ENCODE measurements at places on chromosomes 5 and 9.
A peak's percentile ranks its signal among the peaks of the same experiment; 100 is the strongest.

DNA sequence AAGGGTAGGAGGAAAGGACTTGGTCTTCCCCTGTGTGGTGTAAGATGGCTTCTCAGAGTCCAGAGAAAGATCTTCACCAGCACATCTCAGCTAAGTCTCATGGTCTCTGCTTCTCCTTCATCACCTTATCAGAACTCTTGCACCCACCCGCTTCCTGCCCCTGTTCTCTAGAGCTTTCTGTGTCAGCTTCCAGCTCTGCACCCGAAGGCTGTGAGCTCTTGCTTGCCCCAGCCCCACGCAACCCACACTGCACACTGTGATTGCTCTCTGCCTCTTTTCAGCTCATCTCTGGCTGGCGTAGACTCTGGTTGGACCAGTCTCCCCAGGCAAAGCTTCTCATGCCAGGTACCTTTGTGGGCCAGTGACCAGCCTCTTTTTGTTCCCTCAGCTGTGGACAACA is 93.2 kb upstream of the RAPGEF1 start:
- no peak for DNase-seq

- no peak for DNase-seq
Observed at GRCh38 chr9:73213300-73213699, 61.6 kb downstream of the ANXA1 start.

- DNase-seq, result no peak
Observed at GRCh38 chr5:175922192-175922885, 45.8 kb downstream of the THOC3 start.

DNA sequence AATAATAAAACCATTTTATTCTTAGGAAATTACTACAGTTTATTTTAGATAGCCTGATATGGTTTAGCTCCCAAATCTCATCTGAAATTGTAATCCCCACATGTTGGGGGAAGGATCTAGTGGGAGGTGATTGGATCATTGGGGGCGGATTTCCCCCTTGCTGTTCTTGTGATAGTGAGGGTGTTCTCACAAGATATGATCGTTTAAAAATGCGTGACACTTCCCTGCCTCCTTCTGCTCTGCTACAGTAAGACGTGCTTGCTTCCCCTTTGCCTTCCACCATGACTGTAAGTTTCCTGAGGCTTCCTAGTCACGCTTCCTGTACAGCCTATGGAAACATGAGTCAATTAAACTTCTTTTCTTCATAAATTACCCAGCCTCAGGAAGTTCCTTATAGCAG is 122.4 kb upstream of the FGF10 start:
- DNase-seq, result no peak

DNA sequence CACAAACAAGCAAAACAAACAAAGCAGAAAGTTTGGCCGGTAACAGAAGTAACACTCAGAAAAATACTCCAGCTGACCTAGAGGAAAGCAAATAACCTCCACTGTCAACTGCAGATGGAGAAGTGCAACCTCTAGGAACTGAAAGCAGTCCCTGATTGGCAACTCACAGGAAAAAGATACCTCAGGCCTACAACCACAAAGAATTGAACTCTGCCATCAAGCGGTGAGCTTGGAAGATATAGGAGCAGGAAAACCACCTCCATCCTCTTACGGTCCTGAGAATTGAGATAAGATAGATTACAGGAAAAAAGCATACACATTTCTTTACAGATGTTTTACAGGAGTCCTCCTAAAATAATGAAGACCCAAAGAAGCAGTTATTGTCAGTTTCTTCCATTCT is 184.5 kb downstream of the PDZD2 start:
- no peak for DNase-seq

- no peak for DNase-seq
Observed at GRCh38 chr5:76074487-76075065, 8.6 kb upstream of the SV2C start.

GRCh38 chr5:68710514-68710913 is 383.3 kb upstream of the SLC30A5 start:
- DNase-seq, result no peak

- DNase-seq, result no peak
Observed at GRCh38 chr9:129586685-129587084, 34.2 kb downstream of the C9orf50 start.

GRCh38 chr5:67286006-67286405 is 89.4 kb upstream of the CD180 start:
- no peak for DNase-seq

- DNase-seq, result no peak
Observed at GRCh38 chr5:146799231-146799630, 79.3 kb downstream of the PPP2R2B start.

DNA sequence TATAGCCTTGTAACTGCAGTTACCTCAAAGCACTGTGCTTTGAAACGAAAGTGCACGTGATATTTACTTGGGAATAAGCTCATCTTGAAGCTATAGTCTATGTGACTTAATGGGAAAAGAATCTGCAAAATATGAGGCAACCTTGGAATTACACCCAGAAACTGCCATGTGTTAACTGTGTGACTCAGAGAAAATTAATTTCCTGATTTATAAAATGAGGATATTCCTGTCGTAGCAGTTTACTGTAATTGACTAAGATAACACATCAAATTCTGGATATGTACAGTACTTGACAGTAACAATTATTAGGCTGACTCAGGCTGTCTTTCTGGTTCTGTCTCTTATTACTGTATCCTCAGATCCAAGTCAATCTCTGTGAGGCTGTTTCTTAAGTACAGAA is 1079.9 kb upstream of the ACO1 start:
- no peak for DNase-seq

DNA sequence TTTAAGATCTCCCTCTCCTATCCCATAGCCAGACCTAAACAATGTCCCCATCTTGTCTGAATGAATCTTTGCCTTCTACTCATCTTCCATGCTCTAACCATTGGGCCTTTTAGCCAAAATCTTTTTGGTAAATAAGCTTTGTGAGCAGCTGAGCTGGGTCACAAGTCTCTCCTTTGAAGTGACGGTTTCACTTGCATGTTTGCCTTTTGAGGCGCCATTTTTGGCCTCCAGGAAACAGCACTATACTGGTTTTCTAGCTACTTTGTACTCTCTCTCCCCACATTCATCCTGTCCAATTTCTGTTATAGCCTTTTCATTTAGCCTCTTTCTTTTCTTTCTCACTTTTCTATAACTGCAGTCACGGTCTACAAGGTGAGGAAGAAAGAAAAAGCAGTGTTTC is 195.5 kb upstream of the C9orf72 start:
- no peak for DNase-seq

DNA sequence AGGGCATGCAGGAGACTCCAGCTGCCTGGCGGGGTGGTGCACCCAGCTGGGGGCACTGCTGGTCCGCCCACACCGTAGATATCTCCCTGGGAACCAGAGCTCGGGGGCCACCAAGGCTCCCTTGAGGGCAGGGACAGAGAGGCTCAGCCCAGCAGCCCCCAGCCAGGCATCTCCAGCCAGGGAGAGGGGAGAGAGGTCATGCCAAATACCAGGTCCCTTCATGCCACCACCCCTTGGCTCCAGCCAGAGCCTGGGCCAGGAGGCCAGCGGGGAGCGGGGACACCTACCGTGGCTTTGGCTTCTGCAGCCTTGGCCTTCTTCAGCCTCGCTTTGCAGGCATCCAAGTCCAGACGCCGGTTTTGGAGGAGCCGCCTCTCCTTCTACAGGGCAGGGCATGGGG is 14.0 kb downstream of the SH3GLB2 start:
- DNase-seq, result no peak

GRCh38 chr5:132488590-132488989 is 2.0 kb downstream of the IRF1 start:
- no peak for DNase-seq

- no peak for DNase-seq
Observed at GRCh38 chr9:114223564-114224246, 68.4 kb downstream of the COL27A1 start.

GRCh38 chr9:90023861-90024260 is 419.0 kb downstream of the GADD45G start:
- no peak for DNase-seq

GRCh38 chr9:15211160-15211814 is 95.7 kb downstream of the TTC39B start:
- peak; percentile 47 for DNase-seq

DNA sequence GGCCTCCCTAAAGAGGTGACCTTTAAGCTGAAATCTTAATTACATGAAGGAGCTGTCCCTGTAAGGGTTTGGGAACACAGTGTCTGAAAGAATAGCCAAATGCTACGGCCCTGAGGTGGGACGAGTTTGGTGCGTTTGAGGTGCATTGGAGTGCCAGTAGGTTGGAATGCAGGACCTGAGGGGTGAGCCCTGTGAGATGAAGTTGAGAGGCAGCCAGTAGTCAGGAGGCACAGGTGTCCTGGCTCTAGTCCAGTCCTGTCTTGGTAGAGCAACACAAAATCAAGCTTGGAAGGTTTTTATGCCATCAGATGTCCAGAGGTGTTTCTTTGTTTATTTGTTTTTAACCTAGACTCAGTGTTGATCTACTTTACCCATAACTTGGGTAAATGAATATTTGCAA is 108.5 kb downstream of the ARHGAP26 start:
- no peak for DNase-seq

- DNase-seq, result no peak
Observed at GRCh38 chr9:757246-757881, 84.1 kb upstream of the DMRT1 start.

DNA sequence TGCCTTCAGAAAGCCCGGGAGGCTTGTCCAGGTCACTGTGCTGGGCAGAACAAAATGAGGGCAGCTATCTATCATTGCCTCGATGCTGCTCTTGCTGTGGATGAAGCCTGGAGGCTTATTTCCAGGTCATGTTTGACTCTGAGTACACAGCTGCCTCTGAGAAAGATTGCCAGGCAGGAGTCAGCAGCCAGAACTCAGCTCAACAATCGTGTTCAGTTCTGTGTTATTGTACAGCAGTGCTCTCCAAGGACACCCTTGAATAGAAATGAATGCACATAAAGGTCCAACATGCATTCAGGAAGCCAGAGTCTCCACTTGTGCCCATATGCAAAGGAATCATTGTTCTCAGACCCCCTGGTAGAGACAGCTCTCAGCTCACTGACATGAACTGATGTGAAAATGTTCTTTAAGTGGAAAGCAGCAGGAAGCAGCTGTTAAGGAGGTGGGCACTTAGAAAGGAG is 61.7 kb upstream of the ZFR start:
- no peak for DNase-seq

- no peak for DNase-seq
Observed at GRCh38 chr9:68947842-68948569, 65.9 kb downstream of the PRKACG start.

All from stimulated activated CD4-positive, alpha-beta T cell treated with anti-CD3 and anti-CD28 coated beads, Interleukin-4, amount 100 ng/mL, for 48 hours (primary cell).